Stimulated activated CD4-positive, alpha-beta T cell treated with anti-CD3 and anti-CD28 coated beads, Interleukin-15, amount 100 ng/mL, for 1 hour (primary cell): ENCODE measurements at places on chromosomes 13 and 19.

- no peak for DNase-seq
Observed at GRCh38 chr13:54486421-54487166, 1458.0 kb downstream of the OLFM4 start.

GRCh38 chr19:15293781-15294491 lies 38.4 kb downstream of the BRD4 start:
- DNase-seq, result no peak

- no peak for DNase-seq
Observed at GRCh38 chr13:62556978-62557377, 1141.3 kb upstream of the PCDH20 start.

GRCh38 chr13:27353708-27354107 lies 70.7 kb upstream of the GTF3A start:
- DNase-seq, result no peak

- DNase-seq, result no peak
Observed at GRCh38 chr19:6286676-6287075, 6.9 kb upstream of the MLLT1 start.

DNA sequence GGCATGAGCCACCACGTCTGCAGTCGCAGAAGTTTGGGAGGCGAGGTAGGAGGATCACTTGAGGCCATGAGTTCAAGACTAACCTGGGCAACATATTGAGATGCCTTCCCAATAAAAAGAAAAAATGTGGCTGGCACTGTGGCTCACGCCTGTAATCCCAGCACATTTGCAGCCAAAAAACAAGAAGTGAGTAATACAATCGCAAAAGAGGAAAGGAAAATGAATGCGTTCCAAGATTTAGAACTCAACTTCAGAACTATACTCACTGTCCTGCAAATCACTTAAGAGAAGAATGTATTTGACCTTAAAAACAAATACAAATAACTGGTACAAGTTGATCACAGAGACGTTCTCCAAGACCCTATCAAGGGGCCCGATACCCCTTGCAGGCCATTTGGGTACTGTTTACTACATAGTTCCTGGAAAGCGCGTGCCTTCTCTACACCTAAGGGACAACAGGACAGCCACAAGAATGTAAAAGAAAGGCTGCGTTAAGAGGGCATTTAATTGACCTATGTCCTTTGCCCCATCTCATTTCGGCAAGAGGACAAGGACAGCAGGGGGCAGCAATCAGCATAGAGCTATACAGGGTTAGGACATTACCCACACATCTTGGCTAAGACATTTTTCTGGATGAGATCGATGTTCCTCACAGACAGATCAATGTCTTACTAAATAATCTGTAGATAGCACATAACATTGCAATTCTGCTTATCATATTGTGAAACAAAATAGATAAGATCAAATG lies 41.3 kb downstream of the FLT3 start:
- DNase-seq, result peak; percentile 12

DNA sequence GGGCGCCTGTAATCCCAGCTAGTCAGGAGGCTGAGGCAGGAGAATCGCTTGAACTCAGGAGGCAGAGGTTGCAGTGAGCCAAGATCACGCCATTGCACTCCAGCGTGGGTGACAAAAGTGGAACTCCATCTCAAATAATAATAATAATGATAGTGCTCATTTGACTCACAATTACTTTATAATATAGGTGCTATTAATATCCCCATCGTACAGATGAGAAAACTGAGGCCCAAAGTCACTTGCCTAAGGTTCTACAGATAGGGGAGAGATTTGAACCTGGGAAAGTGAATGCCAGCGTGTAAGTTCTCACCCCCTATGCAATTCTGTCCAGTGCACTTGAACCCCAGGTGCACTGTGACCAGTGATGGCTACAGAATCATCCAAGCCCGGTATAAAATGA lies 5.9 kb downstream of the GMFG start:
- no peak for DNase-seq

DNA sequence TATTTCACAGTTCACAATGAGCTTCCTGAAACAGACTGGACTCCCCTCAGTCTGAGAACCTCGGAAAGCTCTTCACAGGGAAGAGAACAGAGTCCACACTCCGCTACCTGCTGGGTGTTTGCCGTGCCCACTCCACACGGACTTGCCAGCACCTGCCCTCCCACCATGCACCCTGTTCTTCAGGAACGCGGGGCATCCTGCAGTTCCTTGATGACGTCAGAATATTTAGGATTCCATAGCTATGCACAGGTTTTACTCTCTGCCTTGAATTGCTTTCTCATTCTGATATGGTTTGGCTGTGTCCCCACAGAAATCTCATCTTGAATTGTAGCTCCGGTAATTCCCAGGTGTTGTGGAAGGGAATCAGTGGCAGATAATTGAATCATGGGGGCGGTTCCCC lies 74.4 kb upstream of the FARP1 start:
- no peak for DNase-seq

GRCh38 chr13:99955747-99956472 lies 15.7 kb downstream of the ZIC5 start:
- no peak for DNase-seq

DNA sequence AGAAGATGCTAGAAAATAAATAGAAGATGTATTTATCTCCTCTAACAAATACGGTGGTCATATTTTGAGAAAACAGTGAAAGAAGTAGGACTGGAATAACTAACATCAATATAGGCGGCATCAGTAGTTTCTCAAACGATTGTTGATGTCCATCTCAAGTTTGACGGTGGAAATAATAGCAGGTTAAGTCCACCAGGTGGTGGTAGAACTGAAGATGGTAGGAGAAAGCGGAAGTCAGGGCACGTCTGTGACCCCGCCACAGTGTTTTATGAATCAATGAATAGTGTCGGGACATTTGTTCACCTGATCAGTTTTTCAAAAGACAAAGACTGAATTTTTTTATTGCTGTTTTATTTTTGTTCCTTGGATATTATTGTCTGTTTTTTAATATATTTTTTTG lies 706.4 kb upstream of the SLC10A2 start:
- DNase-seq, result no peak

DNA sequence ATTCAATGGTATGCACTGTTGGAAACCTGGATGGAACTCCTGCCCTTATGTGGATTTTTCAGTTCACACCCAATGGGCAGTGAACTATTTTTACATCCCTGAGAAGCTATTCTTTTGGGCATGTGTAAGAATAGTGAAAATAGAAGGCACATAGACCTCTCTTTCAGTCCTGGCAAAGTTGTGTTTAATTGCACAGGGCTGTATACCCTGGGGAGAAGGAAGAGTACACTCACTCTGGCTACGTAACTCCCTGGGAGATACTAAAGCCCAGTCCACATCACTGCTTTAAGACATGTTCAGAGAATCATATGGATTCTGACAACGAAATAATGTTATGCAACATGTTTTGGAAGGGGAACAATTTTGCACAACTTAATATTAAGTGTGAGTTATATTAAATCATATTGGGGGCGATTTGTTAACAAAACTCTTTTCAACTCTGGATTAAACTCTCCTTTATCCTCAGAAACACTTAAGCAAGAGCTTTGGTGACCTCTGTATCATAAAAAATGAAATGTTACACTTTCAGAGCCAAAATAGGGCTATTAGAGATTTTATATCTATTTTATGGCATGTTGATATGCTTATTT lies 166.1 kb downstream of the DCT start:
- DNase-seq, result no peak

GRCh38 chr19:28868836-28869235 lies 344.1 kb downstream of the UQCRFS1 start:
- DNase-seq, result no peak

GRCh38 chr13:25910991-25911419 lies 140.8 kb downstream of the SHISA2 start:
- no peak for DNase-seq

- no peak for DNase-seq
Observed at GRCh38 chr13:59991395-59991794, 172.3 kb downstream of the DIAPH3 start.

DNA sequence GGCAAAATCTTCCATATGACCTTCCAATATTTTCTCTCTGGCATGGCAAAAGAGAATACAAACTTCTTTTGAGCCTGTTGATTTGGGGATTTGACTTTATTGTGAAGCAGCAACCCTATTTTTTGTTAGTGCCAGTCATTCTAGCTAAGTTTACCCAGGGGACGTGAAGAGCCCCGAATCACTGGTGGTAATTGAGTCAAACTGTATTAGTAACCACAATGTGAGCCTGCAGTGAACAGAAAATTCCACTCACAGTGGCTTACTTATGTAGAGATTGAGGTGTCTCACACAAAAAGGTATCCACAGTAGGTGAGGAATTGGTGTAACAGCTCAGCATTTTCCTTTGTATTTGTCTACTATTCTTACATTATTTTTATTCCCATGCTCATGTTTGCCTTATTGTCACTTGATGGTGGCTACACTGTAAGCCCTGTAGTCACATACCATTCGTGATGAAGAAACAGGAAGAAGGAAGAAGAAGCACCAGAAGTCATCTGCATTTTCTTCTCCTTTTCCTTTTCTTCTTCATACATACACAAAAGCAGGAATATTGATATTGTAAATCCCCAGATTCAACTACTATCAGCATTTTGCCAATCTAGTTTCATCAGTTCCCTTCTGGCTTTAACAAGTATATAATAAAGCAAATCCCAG lies 33.3 kb upstream of the MYCBP2 start:
- no peak for DNase-seq

DNA sequence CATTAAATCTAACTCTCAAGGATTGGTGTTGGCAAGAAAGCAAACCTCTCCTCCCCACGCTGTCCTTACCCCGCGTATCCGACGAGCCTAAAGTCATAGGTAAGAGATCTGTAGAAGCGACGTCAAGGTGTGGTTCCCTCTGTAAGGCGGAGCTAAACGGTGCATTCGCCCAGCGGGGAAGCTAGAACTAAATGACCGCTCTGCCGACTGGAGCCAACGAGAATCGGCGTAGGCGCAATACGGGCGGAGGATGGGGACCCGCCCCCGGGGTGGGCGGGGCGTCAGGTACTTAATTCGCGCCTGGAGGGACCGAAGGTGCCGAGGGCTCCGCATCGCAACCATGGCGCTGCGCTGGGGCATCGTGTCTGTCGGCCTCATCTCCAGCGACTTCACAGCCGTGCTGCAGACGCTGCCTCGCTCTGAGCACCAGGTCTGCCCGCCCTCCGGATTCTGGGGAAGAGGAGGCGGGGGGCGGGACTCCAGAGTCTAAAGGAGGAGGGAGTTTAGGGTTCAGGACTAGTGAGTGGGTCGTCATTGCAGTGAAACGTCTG lies at the start of gene DHDH:
DHDH (plus strand) TSS at position 318 of the 551 bp plus-strand sequence; CDS start at position 341, 23 bp downstream.
- DNase-seq, result peak; percentile 60

GRCh38 chr13:110836605-110836903 lies 78.3 kb downstream of the ANKRD10 start:
- no peak for DNase-seq

GRCh38 chr13:98478189-98479129 lies 98.4 kb downstream of the STK24 start:
- no peak for DNase-seq

- no peak for DNase-seq
Observed at GRCh38 chr13:51794964-51795363, 9.0 kb downstream of the DHRS12 start.

- no peak for DNase-seq
Observed at GRCh38 chr19:5053661-5054060, 84.7 kb downstream of the KDM4B start.

- no peak for DNase-seq
Observed at GRCh38 chr13:94656176-94656575, 54.5 kb downstream of the GPR180 start.

GRCh38 chr13:37715606-37716015 lies 117.0 kb upstream of the POSTN start:
- DNase-seq, result no peak

- no peak for DNase-seq
Observed at GRCh38 chr13:19795956-19796355, 13.2 kb upstream of the PSPC1 start.

DNA sequence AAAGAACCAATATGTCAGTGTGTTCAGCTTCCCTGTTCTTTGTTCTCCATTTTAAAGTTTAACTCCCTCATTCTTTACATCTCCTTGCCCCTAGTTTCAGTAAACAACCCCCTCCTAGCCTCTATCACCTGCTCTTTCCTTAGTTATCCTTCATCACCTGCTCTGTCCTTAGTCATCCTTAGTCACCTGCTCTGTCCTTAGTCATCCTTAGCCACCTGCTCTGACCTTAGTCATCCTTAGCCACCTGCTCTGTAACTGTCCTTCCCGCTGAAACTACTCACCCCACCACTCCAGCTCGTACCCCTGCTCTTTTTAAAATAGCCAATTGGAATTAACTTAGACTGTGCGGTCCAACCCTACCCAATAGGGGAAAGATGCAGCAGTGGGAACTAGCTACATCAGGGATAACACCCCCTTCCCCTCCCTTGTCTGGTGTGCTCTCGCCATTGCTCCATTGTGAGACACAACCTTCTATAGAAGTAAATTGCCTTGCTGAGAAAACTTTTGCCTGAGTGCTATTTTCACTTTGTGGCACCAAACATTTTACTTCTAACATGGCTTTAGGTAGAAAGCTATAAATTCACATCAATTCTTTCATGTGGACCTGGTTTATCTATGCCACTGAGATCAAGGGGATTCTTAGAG lies 16.2 kb downstream of the EDNRB start:
- DNase-seq, result no peak

DNA sequence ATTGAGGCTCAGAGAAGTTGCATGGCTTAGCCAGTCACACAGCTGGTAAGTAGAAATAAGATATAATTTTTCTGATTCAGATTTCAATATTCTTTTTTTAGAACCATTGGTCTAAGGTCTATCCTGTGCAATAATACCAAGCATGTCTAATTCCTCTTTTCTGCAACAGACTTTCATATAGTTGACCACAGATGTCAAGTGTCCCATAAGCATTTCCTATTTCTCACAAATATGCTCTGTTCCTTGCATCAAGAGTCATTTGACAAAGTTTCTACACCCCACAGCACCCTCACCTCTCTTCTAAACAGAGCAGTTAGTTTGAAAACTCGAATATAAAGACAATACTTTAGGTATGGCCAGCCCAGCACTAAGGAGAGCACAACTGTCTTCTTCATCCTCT lies 26.8 kb upstream of the SACS start:
- DNase-seq, result no peak

GRCh38 chr19:7852851-7853769 lies 21.1 kb downstream of the PRR36 start:
- DNase-seq, result peak; percentile 54

- DNase-seq, result no peak
Observed at GRCh38 chr19:17078920-17079709, 3.5 kb downstream of the MYO9B start.
